Left kidney (tissue), 8 donors: ENCODE measurements at places on chromosomes 11 and 22. TPM values are rescaled to one million over a fixed set of nuclear protein-coding genes. Genes with fewer than 3 reads are reported as not detected.

The SPDYC gene
- polyA plus RNA-seq, result not detected

The CD6 gene
- polyA plus RNA-seq, result 1.5 TPM

The NTM gene
- polyA plus RNA-seq, result 44.4 TPM

The SYNGR1 gene
- 21.6 TPM for polyA plus RNA-seq

The MIAT gene
- polyA plus RNA-seq, result 0.52 TPM

The MCM5 gene
- polyA plus RNA-seq, result 72.4 TPM

The APOL3 gene
- polyA plus RNA-seq, result 15.7 TPM

The CHRM1 gene
- polyA plus RNA-seq, result not detected

The OR51B4 gene
- polyA plus RNA-seq, result 0.35 TPM

The C11orf86 gene
- polyA plus RNA-seq, result not detected

The OR8G1 gene
- not detected for polyA plus RNA-seq

The ZW10 gene
- 27.9 TPM for polyA plus RNA-seq

The DSCAML1 gene
- polyA plus RNA-seq, result 2.8 TPM

The ACRV1 gene
- 1.4 TPM for polyA plus RNA-seq
